Uterine smooth muscle cell (primary cell): ENCODE measurements at places on chromosomes 7 and 10. TPM values are rescaled to one million over a fixed set of nuclear protein-coding genes. Genes with fewer than 3 reads are reported as not detected.

Gene FAM170B
- not detected in 2 replicates for total RNA-seq

Gene TRIM50
- total RNA-seq: not detected in 2 replicates

Gene OR2A5
- total RNA-seq: not detected in 2 replicates

Gene FUOM
- 9.5 and 10.1 TPM in 2 replicates for total RNA-seq

Gene CALD1
- 290 and 609 TPM in 2 replicates for total RNA-seq

Gene R3HCC1L
- total RNA-seq: 16.0 and 16.9 TPM in 2 replicates

Gene PSMG3
- total RNA-seq: 26.4 and 31.8 TPM in 2 replicates
